ENCODE measurements at places on chromosomes 4 and X.

GRCh38 chr4:21649391-21650090, 299.0 kb downstream of the KCNIP4 start:
- DNase-seq, result no peak

DNA sequence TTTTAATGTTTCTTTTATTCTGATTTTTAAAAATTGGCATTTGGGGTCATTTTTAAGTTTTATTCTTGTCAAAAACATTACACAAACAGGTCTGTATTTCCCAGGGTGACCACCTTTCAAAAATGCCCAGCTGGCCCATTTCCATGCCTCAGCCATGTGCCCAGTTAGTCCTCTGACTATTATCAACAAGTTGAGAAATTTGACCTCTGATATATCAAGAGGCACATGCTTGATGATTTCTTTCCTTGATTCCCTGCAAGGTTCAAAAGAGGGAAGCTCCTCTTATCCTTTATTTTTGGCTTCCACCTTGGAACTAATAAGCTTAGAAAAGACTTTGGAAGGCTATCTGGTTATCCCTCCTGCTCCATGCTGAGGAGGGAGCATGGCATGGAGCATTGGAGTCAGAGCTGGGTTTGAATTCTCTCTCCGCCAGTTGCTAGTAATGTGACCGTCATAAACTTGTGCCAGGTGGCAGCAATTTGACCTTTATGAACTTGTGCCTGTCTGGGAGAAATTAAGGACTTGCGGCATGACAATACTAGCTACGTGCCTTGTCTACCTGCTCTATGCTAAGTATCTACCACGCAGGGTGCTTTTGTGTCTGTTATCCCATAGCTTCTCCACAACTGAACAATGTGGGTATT, 122.4 kb upstream of the SLC4A4 start:
- DNase-seq, result no peak

DNA sequence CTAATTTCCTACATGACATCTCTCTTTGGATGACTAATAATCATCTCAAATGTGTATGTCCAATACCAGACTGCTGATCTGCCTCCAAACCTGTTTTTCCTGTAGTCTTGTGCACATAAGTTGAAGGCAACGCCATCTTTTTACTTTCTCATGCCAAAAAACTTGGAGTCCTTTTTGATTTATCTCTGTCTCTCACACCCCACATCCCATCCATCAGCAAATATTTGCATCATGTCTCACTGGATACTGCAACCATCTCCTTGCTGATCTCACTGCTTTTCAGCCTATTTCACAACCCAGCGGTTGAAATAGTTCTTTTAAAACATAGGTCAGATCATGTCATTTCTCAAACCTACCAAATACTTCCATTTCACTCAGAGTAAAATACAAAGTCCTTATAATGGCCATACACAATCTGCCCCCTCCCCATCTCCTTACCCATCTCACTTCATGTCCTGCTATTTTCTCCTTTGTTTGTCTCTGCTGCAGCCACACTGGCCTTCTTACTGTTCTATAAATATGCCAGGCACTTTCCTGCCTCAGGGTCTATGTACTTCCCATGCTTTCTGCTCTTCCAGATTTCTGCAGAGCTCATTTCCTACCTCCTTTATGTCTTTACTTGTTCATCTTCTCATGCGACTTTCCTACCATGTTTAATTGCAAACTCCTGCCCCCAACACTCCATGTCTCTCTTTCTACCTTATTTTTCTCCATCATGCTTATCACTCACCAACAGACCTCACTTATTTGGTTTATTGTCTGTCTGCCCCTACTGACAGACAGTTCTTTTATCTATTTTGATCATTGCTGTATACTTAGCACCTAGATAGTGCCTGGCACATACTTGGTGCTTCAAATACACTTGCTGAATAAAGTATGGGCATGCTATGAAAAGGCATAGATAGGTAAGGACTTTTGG, 98.8 kb downstream of the ANXA3 start:
- DNase-seq, result no peak

GRCh38 chr4:37383579-37384229, 139.2 kb downstream of the NWD2 start:
- peak; percentile 24 for DNase-seq

Data from renal cortex interstitium (tissue), 15 donors.